Stimulated activated CD8-positive, alpha-beta memory T cell treated with anti-CD3 and anti-CD28 coated beads, Interleukin-4, amount 100 ng/mL, for 48 hours (primary cell): ENCODE measurements at places on chromosomes 7 and 10.

DNA sequence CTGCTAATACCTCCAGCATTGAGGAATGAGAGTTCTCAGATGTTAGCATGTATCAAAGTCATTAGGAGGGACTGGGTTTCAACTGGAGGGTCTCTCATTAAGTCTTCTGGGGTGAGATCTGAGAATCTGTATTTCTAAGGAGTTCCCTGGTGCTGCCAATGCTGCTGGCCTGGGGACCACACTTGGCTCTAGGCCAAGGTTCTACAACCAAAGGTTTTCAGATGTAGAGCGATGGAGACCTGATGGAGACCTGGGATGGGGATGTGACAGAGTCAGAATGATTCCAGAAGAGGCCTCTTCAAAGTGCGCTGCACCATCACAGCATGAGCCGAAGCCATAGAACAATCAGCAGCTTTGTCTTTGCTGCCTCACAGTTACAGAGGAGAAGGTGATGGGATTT is 27.2 kb downstream of the ST8SIA6 start:
- DNase-seq, result no peak

DNA sequence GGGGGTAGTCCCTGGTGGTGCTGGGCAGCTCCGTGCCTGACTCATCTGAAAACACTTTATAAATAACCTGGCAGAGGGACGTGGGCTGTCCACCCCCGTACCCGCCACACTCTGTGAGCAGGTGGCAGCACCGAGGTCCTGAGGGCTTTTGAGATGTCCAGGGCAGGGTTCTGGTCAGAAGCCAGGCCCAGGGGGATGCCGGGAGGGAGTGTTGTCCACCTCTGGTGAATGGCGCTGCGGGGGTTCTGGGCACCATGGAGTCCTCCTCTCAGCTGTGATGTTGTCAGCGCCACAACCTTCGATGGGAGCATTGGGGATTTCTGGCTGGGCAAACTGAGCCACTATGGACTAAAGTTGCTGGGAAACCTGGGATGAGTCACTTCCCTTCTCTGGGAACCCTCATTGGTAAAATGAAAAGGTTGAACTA is 27.4 kb upstream of the GOLGA7B start:
- DNase-seq, result no peak

DNA sequence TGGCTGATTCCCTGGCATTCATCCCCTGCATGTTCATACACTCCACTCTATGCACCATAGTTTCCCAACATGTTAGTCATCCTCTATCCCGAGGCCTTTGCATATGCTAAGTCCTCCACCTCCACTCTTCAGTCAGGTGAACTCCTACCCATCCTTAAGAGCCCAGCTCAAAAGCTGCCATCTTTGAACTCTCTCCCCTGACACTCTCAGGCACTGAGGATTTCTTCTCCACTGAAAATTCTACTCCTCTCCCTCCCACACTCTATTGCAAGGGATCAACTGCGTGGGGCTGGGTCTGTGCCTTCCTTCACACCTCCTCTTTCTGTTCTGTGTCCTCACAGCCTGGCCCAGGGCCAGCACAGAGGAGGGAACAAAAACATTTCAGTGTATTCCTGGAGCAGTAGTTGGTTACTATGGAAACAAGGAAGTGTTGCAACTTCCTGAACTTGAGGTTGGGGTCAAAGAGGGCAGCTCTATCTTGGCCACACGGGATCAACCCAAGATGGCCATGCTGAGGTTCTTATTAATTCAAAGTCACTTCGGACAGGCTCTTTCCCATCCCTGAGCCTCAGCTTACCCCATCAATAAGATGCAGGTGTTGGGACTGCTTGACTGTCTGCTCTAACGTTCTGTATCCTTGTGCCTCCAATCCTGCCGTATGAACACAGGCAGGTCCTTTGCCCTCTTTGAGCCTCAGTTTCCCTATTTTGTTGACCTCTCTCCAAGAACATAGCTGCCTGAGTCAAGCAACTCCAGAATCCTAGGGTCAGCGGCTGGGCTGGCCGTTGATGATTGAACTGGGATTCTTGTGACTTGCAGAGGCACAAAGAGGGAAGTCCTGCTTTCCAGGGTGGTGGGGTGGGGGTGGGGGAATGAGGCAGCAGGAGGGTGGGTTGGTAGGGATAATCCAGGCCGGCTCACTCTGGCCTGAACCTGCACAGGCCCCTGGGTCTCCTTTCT is 15.5 kb downstream of the ZMIZ1 start:
- DNase-seq, result no peak

- no peak for DNase-seq
These were observed 203.8 kb upstream of the PTPRZ1 start for GRCh38 chr7:121669144-121669543.

DNA sequence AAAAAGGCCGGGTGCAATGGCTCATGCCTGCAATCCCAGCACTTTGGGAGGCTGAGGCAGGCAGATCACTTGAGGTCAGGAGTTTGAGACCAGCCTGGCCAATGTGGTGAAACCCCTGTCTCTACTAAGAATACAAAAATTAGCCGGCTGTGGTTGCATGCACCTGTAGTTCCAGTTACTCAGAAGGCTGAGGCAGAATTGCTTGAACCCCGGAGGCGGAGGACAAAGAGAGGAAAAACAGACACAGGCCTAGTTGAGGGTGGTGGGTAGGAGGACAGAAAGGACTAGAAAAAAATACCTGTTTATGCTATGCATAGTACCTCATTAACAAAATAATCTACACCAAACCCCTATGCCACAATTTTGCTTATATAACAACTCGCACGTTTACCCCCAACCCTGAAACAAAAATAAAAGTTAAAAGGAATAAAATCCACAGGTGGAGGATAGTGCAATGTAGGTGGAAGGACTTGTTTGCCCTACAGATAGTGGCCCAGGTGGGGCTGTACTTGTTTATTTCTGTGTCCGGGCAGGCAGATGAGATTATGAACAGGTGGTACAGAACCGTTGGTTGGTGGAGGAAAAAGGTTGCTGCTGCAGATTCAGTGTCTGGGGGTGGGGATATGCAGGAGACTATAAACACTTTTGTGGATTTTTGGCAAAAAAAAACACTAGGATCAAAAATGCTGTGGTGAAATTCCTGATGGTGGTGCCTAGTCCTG is 5.1 kb downstream of the ZNF680 start:
- DNase-seq, result no peak

GRCh38 chr7:24340727-24341126 is 56.7 kb downstream of the NPY start:
- DNase-seq, result no peak

- peak; percentile 16 for DNase-seq
These were observed 122.0 kb downstream of the TRRAP start for GRCh38 chr7:99000196-99000903.

- DNase-seq, result no peak
These were observed 679.4 kb upstream of the C7orf33 start for GRCh38 chr7:147911201-147911601.

DNA sequence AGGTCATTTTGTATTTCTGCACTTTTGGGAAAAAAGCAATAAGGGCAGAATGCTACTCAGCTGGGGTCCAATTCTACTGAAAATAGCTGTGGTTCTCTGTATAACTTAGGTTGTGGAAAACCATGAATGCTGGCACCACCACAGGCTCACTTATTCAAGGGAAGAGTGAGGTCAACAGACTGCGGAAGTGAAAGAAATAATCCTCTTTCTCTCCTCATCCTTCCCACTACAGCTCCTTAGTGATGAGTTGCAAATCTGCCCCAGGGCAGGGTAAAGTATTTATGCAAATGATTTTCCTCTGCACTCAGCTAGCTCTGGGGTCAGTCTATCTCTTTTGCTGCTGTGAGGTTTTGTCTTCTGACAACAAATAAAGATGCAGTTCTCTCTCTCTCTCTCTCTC is 74.1 kb upstream of the PTPRZ1 start:
- DNase-seq, result no peak

DNA sequence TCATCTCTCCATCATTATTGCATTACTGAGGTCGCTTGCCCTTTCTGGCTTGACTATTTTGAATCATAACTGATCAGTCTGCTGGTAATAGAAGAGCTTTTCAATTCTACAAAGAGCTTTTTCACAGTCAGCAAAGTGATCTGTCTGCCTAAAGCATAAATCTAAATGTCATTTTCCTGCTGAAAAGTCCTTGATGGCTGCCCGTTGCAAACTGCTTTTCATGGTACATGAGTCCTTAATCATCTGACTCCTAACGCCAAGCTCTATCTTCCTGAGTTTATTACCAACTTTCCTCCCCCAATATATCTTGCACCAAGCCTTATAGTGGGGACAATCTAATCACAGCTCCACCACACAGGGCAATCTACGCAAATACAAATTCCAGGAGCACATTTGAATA is 39.8 kb downstream of the THSD7A start:
- no peak for DNase-seq

GRCh38 chr10:78169214-78169613 is 135.6 kb downstream of the RPS24 start:
- DNase-seq, result no peak

DNA sequence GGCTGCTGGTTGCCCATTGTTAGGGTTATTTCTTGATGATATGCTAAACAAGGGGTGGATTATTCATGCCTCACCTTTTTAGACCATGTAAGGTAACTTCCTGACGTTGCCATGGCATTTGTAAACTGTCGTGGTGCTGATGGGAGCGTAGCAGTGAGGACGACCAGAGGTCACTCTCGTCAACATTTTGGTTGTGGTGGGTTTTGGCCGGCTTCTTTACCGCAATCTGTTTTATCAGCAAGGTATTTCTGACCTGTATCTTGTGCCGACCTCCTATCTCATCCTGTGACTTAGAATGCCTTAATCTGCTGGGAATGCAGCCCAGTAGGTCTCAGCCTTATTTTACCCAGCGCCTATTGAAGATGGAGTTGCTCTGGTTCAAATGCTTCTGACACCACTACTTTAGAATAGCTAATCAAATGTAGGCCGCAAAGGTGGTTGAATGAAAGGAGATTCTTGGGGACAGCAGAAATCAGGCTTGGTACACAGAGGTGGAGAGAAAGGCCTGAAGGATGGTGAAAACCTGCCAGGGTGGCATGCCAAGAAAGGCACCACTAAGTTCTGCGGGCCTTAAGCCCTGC is 17.9 kb upstream of the SMO start:
- no peak for DNase-seq

GRCh38 chr7:142957723-142958122 is 4.4 kb downstream of the KEL start:
- DNase-seq, result no peak

GRCh38 chr10:784403-785088 is 95.1 kb upstream of the DIP2C start:
- DNase-seq, result peak; percentile 83

DNA sequence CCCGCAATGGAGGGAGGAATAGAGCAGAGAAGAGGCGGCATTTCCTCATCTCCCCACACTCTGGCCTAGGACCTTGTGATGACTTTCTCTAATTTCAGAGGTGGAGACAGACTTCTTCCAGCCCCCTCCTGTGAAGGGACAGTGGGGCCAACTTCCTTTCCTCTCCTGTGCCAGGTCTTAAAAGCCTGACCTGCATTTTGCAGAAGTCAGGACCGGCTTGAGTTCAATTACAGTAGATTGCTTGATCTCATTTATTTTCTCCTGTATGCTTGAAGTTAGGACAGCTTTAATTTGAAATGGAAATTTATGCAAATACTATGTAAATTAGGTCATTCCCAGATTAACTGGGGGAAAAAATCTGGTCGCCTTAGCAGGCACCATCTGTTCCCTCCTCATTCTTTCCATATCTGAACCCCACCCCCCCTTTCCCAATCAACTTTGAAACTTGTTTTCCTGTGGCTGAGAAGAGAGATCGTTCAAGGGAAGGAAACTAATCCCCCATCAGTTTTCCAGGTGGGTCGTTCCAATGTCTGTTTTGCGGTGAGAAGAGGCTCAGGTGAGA is 57.1 kb downstream of the SYPL1 start:
- no peak for DNase-seq

DNA sequence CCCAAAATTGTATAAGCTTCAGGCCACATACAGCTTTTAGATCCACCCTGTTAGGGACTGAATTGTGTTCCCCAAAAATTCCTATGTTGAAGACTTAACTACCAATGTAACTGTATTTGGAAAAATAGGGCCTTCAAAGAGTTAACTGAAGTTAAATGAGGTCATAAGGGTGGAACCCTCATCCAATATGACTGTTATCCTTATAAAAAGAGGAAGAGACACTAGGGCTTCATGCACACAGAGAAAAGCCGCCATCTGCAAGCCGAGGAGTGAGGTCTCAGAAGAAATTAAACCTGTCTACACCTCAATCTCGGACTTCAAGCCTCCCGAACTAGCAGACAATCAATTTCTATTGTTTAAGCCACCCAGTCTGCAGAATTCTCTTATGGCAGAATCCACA is 317.9 kb upstream of the NFE2L3 start:
- DNase-seq, result no peak

GRCh38 chr7:151174246-151175046 is 7.0 kb upstream of the GBX1 start:
- DNase-seq, result peak; percentile 52

DNA sequence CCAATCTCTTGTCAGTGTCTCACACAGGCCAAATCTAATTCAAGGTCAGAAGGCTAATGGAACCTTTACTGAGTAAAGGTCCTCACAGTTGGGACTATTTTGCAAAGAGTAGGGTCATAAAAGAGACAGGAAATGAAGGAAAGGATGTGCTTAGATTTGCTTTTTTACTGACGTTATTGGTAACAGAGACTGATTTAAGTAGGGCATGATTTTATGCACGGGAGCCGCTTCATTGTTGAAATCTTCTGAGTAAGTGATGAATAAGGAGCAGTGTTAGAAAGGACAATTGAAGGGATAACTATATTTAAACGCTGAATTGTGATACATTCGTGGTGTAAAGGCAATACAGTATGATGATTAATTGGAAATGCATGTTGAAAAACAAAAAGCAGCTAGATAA is 261.5 kb downstream of the MALRD1 start:
- no peak for DNase-seq

- DNase-seq, result peak; percentile 92
These were observed at the start of gene INSIG1 for GRCh38 chr7:155297517-155298287. Gene INSIG1, plus strand, starts transcription at chr7:155297878. Its CDS starts 408 bp downstream, at chr7:155298286.

- DNase-seq, result no peak
These were observed 180.5 kb upstream of the GALNT17 start for GRCh38 chr7:70951271-70951962.

DNA sequence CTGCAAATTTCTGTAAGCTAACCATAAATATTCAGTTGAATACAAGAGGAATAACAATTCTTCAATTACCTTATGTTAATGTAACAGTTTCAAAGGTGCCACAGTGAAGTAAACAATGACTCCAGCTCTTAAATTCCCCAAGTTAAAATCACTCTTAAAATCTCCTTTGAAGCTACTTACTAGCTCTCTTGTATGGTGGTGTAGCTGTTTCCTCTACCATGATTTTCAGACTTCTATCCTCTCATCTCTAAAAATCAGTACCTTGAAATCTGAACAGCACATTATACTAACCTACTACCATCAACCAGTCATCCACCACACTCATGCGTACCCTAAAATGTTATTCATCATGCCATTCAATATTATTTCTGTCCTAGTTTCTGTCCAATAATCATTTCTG is 29.6 kb downstream of the JMJD1C start:
- DNase-seq, result no peak
